ENCODE measurements at places on chromosomes 2 and 18.

DNA sequence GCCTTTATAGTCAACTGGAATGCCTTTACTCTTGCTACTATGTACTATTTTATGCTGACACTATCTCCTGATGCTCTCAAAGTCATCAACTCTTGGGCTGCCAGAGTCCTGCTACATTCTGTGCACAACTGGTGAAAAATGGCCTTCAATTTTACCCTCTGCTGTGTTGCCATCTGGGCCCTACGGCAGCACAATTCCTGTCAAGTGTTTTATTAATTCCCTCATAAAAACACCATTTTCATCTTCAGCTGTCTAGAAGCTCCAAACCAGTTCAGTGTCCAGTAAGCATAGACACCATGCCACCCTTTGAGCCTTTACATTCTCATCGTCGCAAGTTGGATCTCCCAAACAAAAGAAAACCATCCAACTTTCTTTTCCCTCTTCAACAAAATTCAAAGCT, 26.5 kb downstream of the CALCRL start:
- no peak for DNase-seq

- no peak for DNase-seq
Measured at GRCh38 chr2:199025146-199025545, 432.6 kb downstream of the SATB2 start.

- no peak for DNase-seq
Measured at GRCh38 chr2:53660886-53661285, 106.7 kb upstream of the CHAC2 start.

GRCh38 chr18:56315363-56315762, 323.0 kb downstream of the TXNL1 start:
- DNase-seq: no peak

- no peak for DNase-seq
Measured at GRCh38 chr2:39717067-39717466, 51.4 kb downstream of the TMEM178A start.

GRCh38 chr18:63091671-63092364, 227.8 kb downstream of the BCL2 start:
- DNase-seq: no peak

DNA sequence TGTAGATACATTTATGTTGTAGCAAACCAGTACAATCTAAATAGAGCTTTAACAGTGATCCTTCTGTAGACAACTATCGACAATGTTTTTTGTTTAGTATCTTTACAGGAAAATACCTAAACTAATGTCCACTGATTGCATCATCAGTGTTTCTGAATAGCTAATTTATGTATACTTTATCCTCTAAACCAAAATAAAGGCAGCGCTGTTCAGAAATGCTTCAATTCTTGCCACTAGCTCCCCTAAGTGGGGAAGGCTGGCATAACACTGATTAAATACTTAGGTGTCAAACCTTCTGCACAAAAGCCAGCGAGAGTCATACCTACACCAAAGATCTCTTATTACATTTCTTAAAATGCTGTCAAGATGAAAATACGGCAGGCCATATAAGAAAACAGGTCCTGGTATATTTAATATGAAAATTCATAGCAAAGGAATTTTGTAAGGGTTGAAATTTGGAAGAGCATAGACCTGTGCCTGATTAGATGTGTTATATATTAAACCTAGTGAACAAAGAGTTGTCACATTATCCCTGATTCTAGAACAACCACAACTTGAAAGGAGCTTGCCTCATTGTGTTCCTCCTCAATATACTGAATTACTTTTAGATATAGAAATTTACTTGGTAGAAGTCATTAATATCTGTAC, 1693.4 kb upstream of the SLC39A10 start:
- DNase-seq: peak; percentile 3

DNA sequence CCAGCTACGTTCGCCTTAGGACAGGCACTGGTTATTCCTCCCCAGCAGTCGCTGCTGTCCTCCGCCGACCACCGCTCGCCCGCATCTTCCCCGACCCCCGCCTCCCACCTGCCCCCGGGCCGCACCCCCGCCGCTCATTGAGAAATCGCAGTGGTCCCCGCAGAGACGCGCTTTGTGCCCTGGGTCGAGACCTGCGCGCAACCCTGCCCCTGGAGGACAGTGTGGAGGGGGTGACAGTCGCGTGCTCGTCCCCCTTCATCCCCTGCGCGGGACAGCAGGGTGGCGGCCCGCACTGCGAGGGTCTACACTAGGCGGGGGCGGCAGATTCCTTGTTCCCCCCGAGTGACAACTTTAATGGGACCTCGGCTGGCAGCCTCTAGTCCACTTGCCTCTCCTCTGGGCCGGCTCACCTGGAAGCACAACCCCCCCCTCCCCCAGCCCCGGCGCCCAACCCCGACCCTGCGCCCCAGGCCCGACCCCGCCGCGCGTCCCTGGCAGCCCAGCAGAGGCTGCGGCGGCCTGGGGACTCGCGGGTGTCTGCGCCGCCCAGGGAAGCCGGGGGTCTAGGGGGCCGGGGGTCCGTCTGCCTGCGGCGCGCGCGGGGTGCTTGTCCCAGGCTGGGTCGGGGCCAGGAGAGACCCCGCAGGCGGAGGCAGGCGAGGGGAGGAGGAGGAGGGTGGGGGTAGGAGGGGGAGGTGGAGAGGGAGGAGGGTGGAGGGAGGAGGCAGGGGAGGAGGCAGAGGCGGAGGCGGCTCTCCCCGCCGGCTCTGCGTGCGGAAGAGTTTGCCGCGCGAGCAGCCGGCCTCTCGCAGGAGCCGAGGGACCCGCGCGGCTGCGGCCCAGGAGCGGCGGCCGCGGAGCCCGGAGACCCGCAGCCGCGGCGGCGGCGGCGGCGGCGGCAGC, at the start of gene NPAS2:
TSS of gene NPAS2 (plus strand) at position 770 of the 903 bp plus-strand sequence. CDS start 84,616 bp downstream, outside the sequence.
- no peak for DNase-seq

- no peak for DNase-seq
Measured at GRCh38 chr2:110948027-110948674, 172.6 kb upstream of the BCL2L11 start.

- DNase-seq: no peak
Measured at GRCh38 chr2:86233436-86233835, 34.2 kb downstream of the MRPL35 start.

DNA sequence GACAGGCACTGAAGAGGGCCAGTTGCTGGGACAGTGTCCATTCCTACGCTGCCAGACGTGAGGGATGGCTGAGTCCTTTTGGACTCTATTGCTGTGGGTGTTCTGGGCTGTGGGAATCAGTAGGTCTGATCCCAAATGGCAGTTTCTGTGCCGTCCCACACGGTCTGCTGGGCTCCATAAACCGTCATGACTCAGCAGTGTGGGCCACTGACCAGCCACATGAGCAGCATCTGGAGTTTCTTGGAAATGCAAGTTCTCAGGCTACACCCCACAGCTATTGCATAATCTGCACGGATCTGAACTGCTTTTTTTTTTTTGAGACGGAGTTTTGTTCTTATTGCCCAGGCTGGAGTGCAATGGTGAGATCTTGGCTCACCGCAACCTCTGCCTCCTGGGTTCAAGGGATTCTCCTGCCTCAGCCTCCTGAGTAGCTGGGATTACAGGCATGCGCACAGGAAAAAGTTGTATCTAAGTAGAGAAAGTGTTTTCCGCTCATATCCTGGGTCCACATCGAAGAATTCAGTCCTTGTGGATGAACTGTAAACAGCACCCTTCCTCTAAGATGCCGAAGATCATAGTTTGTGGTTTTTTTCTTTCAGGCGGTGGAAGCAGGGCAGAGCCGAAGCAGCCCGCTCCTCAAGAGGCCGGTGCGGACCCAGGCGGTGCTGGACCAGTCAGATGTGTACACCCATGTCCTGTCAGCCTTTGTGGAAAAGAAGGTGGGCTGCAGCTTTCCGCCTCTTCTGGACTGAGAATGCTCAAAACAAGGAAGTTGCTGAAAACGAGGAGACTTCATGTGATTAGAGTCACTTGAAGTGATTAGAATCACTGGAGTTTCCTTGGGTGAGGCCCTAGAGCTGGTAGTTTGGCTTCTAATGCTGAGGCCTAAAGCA, 25.5 kb downstream of the RMC1 start:
- no peak for DNase-seq

DNA sequence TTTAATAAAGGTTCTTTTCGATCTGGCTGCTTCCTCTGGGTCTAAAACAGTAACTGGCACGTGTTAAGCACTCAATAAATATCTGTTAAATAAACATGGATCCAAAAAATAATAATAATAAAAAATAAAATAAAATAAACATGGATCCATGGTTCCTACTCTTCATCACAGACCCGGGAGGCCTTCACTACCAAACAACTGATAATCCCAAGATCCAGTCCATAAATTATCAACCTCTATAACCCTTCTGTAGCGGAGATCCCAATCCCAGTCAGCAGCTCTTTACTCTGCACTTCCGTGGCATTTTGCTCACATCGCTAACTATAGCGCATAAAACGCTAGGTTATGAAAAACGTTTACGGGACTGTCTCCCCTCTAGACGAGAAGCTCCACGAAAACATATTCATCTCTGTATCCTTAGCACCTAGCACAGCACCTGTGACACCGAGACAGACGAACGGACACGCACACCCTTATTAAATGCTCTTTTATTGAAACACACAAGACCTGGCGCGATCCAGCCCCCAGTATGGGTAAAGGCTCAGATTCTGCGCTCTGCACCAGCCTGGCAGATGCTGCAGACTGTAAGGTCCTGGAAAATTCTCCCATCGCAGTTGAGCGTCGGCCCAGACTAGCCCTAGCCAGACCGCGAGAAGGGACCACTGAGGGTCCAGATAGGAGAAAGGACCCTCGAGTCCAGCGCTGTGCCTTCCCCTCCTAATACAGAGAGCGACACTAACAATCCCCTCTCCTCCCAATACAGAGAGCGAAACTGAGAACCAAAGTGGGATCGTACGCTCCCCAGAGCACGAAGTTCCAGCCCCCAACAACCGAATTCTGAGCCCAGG, 770 bp downstream of the NBAS start:
- DNase-seq: no peak

DNA sequence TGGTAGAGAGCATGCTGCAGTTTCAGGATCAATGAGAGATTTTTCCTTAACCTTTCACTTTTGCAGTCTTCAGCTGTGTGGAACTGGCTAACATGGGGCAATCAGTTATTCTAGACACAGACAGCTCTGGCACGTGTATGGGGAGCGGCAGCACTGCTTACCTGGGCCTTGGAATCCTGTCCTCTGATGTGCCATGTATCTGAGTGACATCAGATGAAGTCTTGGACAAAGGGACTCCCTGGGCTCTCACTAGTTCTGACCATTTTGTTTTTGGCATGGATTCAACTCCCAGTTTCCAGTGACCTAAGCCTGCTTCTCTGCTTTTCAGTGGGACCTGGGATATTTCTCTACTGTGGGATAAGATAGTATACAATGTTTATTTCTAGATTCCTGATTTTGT, 54.3 kb downstream of the RNF144A start:
- DNase-seq: no peak

GRCh38 chr2:65374999-65375398, 57.4 kb downstream of the SPRED2 start:
- no peak for DNase-seq

GRCh38 chr18:73843455-73843854, 304.2 kb downstream of the FBXO15 start:
- no peak for DNase-seq

GRCh38 chr2:95702471-95702870, 110.7 kb downstream of the TRIM43 start:
- no peak for DNase-seq

GRCh38 chr2:216770050-216770449, 74.7 kb upstream of the IGFBP5 start:
- DNase-seq: no peak

DNA sequence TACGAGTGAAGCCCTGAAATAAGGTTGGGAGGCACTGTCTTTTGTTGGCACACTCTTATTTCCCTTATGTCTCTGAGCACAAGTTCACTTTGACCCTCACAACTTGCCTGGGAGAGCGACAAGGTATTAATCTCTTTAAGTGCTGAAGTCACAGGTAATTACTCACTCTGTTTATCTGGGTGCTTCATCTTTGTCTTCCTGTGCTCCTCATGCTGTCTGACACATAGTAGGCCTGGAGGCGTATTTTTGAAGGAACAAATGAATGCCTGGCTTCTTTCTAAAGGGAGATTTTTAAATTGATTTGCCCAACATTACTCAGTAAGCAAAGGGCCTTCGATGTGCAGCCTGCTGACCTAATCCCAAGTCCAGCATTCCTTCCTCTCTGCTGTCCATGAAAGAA, 507.1 kb upstream of the TNP1 start:
- no peak for DNase-seq

GRCh38 chr2:241835611-241836010, 23.1 kb downstream of the PDCD1 start:
- DNase-seq: no peak

GRCh38 chr2:41962922-41963622, 84.7 kb upstream of the PKDCC start:
- no peak for DNase-seq

DNA sequence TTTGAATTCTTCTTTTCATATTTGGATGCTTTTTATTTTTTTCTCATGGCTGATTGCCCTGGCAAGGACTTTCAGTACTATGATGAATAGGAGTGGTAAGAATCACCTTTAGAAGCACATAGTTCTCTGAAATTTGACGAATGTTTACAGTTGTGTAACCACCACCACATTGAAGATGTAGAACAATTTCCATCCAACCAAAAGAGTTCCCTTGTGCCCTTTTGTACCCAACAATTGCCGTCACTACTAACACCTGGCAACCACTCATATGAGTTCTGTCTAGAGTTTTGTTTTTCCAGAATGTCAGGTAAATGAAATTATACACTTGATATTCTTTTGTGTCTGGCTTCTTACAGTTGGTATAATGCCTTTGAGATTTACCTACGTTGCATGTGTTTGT, 28.7 kb upstream of the SLC16A14 start:
- no peak for DNase-seq

DNA sequence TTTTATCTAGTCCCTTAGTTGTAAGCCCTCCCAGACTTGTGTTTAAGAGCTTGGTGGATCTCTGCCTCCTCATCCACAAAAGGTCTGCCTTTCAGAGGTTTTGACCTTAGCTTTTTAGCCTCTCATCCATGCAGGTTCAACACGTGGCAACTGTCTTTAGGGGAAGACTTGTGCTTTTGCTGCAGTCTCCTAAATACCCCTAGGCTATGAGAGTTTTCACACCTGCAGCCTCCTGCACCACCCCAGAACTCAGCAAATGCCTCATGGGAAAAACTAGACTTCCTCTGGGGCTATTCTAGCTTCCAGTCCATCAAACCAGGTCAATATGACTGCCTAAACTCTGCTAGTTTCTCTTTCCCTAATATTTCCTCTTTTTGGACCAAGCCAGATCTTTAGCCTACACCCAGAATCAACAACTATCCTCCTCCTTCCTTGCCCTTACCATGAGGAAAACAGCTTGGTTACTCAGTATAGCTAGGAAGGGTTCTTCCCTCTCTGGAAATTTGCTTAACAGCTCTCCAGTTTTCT, 132.3 kb upstream of the RIOK3 start:
- DNase-seq: no peak

DNA sequence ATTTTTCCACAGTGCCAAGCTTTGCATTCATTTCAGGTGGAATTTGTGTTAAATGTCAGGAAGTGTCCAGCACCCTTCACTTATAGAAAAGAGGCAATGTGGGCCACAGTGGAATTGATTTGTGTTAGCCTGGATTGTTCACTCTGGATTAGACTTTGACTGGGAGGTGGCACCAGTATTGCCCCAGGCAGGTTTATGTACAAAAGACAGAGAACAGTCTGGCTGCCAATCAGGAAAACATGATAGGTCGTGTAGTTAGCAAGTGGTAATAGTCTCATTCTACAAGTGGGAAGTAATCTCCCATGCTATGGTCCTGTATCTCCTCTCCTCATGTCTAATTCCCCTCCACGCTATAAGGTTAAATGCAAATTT, 45.6 kb downstream of the RAB27B start:
- DNase-seq: no peak
